Activated CD8-positive, alpha-beta memory T cell treated with anti-CD3 and anti-CD28 coated beads for 4 hours (primary cell): ENCODE measurements at places on chromosomes 7 and 10.

GRCh38 chr10:99530108-99531025 lies 2.4 kb upstream of the NKX2-3 start:
- DNase-seq: no peak

GRCh38 chr7:50476953-50477625 lies 26.9 kb upstream of the FIGNL1 start:
- DNase-seq: no peak

DNA sequence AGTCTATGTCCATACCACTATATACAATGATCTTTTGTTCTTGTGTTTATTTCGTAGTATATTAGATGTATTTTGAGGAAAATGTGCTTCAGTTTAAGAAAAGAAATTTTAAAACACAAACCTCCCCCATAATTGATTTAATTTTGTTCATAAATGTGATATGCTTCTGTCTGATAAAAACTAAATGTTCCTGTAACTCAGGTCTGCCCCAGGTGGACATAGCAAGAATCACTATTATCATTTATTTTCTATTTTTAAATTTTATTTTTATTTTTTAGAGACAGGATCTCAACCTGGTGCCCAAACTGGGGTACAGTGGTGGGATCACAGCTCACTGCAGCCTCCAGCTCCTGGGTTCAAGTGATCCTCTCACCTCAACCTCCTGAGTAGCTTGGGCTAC lies 43.2 kb downstream of the BEND7 start:
- DNase-seq: no peak

- DNase-seq: no peak
These were observed 620.8 kb upstream of the AUTS2 start for GRCh38 chr7:68977385-68978055.

GRCh38 chr10:98415731-98416119 lies 743 bp upstream of the PYROXD2 start:
- no peak for DNase-seq

DNA sequence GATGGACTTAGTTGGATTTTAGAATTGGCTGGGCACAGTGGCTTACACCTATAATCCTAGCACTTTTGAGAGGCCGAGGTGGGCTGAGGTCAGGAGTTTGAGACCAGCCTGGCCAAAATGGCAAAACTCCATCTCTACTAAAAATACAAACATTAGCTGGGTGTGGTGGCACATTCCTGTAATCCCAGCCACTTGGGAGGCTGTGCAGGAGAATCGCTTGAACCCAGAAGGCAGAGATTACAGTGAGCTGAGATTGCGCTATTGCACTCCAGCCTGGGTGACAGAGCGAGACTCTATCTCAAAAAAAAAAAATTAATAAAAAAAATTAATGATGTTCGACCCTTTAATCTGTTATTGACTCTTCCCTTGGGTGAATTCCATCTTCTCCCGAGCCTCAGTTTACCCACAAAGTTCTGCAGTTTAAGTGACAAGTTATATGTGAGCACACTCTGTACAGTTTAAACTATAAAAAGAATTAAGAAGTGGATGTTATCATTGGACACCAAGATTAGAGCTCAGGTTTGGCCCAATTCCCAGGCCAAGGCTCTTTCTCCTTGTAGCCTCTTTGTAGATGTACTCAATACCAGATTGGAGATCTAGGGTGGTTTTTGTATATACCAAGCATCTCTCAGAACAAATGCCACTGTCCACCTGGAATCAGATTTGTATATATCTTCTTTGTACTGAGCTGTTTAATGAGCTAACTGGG lies 15.0 kb downstream of the KAT6B start:
- no peak for DNase-seq

- DNase-seq: no peak
These were observed 5.9 kb downstream of the SLIT1 start for GRCh38 chr10:97179731-97180362.

DNA sequence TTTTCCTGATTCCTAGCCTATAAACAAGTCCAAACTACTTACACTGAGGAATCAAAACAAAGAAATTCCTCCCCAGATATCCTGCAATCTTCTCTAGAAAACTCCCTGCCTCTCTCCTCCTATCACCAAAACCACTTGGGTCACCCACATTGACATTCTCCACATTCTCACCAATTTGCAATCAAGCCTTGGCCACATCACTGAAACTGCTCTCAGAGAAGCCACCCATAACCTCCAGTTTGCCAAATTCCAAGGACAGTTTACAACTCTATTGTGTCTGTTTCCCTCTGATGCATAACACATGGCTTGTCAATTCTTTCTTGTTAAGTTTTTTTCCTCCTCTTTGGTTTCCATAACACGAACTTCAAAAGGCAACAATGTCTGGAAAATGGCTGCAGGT lies 233.5 kb downstream of the XPNPEP1 start:
- DNase-seq: no peak

- DNase-seq: no peak
These were observed 4.6 kb upstream of the ADRA2A start for GRCh38 chr10:111072232-111072631.

GRCh38 chr10:121648059-121648458 lies 49.8 kb upstream of the FGFR2 start:
- no peak for DNase-seq

- no peak for DNase-seq
These were observed 27.7 kb downstream of the ZNF775 start for GRCh38 chr7:150406567-150407421.

- DNase-seq: no peak
These were observed 230.5 kb downstream of the FANK1 start for GRCh38 chr10:126126866-126127265.

- no peak for DNase-seq
These were observed 58.2 kb downstream of the ELAPOR2 start for GRCh38 chr7:87001214-87001613.

DNA sequence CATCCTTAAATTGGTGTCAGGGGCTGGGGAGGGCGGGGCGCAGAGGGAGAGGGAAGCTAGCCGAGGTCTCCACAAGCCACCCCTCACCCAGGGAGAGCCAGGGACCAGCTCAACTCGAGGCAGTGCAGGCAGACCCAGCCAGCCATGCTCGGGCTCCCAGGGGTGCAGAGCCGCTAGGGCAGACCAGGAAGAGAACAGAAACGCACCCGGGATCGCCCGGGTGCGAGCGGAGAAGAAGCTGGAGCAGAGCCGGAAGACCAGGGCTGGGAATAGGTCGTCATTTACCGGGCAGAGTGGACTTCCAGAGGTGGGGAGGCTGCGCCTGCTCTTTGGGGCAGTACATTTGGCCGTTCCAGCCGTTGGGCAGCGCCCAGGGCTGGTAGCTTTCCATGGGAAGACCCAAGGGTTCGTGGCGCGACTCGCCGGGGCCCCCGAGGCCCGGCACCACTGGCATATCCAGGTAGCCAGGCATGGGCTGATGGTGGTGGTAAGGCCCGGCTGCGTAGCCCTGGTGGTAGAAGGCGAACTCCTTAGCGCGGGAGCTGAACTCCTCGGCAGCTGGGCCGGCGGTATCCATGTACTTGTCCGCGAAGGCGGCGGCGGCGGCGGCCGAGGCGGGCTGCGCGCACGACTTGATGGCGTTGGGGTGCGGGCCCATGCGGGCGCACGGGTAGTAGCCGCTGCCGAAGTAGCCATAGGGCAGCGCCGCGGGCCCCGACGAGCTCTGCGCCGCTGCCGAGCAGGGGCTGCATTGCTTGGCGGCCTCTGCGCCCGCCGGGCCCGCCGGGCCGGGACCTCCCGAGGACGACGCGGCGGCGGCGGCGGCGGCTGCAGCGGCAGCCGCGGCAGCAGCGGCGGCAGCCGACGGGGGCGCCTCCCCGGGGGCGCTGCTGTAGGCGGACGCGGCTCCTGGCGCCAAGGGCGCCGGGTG lies 755 bp downstream of the HOXA13 start:
- no peak for DNase-seq

GRCh38 chr7:114109721-114110120 lies 190.9 kb upstream of the PPP1R3A start:
- no peak for DNase-seq

DNA sequence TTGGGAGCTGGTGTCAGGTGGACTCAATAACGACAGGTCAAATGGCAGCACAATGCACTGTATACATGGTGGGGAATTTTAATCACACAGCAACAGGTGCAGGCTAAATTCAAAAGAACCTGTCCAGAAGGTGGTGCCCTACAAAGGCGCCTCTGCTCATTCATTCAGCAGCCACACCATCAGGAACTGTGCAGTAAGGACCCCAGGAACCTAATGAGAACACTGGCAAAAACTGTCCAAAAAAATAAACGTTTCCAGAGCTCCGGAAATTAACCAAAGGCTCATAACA lies 21.9 kb upstream of the CRYGN start:
- DNase-seq: no peak

DNA sequence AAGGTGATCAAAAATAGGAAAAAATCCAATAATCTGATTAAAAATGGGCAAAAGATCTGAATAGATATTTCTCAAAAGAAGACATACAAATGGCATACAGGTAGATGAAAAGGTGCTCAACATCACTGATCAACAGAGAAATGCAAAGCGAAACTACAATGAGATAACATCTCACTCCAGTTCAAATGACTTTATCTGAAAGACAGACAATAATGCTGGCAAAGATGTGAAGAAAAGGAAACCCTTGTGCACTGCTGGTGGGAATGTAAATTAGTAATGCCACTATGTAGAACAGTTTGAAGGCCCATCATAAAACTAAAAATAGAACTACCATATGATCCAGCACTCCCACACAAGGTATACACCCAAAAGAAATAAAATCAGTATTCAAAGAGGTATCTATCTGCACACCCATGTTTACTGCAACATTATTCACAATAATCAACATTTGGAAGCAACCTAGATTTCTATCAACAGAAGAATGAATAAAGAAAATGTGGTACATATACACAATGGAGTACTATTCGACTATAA lies 85.0 kb downstream of the LRRN3 start:
- no peak for DNase-seq

GRCh38 chr7:130907439-130907838 lies 173.4 kb upstream of the KLF14 start:
- no peak for DNase-seq

- no peak for DNase-seq
These were observed 1.2 kb downstream of the GET4 start for GRCh38 chr7:877312-878232.

DNA sequence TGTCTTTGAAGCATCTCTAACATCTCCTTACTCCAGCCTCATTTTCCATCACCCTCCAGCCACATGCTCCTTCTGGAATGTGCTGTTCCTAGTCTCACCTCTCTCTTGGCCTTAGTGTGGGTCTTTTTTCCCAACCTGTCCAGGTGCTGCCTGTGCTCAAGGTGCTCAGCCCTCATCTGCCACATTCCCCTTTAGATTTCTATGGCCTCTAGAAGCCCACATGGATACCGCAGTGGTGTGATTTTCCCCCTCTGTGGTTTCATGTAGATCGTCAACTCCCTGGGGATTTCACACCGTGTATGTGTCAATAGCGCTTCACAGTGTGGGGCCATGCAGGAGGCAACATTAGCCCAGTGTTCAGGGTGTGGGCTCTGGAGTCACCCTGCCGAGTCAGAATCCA lies 32.5 kb downstream of the BMPER start:
- no peak for DNase-seq

GRCh38 chr7:78141522-78142281 lies 343.1 kb downstream of the PHTF2 start:
- DNase-seq: no peak

GRCh38 chr7:142711196-142711595 lies 38.1 kb upstream of the PRSS1 start:
- no peak for DNase-seq

DNA sequence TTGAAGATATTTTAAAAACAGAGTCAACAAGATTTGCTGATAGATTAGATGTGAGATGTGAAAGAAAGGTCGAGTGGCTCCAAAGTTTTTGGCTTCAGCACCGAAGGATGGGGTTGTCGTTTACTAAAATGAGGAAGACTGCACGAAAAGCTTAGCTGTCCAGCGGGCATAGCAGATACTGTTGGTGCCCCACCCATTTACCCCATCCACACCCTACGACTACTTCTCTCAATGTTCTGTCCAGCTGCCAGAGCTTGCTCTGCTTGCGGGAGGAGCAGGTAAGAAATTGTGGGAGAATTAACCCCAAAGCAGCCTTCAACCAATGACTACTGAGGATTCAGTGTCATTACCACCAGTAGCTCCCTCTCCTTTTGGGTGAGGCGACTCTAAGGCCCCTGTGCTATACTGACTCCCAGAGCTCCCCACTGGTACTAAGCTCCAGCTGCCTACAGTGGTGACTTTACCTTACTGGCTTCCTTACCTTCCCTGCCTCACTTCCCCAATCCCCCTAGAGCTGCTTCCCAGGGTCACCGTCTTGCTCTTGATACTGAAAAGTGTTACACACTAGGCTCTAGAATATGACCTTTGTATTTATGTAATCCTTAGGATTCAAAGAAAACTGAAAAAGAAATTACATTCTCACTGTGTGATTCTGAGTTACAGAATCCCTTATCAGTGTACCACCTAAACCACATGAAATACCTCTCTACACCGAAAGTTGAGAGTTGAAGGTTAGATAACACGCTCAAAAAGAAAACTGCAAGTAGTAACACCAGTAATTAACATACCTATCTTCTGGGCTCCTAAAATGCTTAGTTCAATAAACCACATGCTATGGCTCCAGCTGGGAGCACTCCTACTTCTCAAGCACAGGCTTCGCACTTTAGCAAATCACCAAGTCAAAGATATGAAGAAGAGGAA lies 22.3 kb downstream of the CACUL1 start:
- no peak for DNase-seq

- DNase-seq: no peak
These were observed 130.6 kb upstream of the BTBD16 start for GRCh38 chr10:122140461-122140902.

- no peak for DNase-seq
These were observed 55.7 kb upstream of the EXOC6 start for GRCh38 chr10:92792661-92793060.

DNA sequence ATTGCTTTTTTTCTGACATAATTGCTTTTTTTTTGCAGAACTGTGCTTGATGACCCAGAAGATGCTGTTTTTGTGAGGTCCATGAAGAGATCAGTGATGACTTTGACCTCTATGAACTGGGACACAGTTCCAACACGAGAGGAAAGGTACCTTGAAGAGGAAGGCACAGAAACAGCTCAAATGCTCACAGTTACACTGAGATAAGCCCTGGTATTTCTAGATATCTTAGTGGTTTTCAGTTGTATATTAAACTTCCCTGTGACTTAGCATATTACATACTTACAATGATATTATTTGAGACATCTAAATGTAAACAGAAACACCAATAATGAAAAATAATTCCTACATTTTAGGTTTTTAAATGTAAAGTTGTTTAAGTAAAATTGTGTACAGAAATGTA lies 54.7 kb downstream of the LRRC72 start:
- DNase-seq: no peak

DNA sequence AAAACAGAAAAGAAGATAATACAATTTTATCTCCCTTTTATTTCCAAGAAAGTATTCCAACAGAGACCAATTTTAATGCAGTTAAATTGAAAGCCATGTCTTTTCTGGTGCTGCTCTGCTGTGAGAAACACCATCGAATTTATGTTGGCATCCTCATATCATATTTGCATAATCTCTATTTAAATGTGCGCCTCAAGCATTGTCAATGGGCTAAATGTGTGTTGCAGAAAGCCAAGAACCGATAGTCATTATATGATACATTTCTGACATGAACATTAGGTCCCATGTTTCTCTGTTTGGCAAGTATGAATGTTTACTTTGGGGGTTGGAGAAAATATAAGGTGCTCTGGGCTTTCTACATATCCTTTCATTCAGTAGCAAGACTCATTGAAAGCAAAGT lies 1023.5 kb upstream of the CELF2 start:
- no peak for DNase-seq

GRCh38 chr10:112379635-112380296 lies 5.8 kb downstream of the ACSL5 start:
- no peak for DNase-seq
